NCI-H1048 (cell line): ENCODE measurements at places on chromosomes 1 and 21.
A peak's percentile ranks its signal among the peaks of the same experiment; 100 is the strongest.

DNA sequence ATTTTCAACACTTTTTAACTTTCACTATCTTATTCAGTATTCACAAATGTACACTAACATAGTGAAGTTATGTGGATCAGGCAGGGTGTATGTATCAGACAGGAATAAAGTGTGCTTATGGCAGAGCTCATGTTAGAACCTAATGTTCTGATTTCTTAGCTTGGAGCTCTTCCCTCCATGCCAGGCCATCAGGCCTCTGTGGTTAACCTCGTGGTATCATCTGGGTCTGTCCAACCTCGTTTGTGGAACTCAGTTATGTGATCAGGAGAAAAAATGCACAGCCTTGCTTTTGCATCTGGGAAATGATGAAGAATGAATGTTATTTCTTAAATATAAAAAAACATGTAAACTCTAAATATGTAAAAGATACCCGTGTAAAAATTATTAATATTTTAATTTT is 86.9 kb downstream of the MPZL1 start:
- no peak for DNase-seq

DNA sequence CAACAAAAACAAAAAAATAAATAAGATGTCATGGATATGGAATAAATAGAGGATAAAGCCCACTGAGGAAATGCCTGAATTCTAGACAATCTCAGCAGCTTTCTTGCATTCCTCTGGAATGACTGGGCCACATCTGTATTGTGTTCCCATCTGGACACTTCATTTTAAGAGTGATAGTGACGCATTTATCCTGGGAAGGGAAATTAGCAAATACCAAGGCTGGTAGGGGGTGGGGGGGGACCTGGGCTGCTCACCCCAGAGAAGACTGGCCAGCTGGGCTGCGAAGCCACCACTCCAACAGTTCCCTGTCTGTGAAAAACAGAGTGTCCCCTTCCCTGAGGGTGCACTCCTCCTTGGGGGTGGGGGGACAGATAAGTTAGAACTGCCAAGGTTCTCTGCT is 106.3 kb downstream of the HIVEP3 start:
- DNase-seq, result no peak

GRCh38 chr1:228867108-228867950 is 132.1 kb downstream of the RHOU start:
- DNase-seq, result no peak

GRCh38 chr1:10950316-10951172 is 61.9 kb upstream of the TARDBP start:
- no peak for DNase-seq

DNA sequence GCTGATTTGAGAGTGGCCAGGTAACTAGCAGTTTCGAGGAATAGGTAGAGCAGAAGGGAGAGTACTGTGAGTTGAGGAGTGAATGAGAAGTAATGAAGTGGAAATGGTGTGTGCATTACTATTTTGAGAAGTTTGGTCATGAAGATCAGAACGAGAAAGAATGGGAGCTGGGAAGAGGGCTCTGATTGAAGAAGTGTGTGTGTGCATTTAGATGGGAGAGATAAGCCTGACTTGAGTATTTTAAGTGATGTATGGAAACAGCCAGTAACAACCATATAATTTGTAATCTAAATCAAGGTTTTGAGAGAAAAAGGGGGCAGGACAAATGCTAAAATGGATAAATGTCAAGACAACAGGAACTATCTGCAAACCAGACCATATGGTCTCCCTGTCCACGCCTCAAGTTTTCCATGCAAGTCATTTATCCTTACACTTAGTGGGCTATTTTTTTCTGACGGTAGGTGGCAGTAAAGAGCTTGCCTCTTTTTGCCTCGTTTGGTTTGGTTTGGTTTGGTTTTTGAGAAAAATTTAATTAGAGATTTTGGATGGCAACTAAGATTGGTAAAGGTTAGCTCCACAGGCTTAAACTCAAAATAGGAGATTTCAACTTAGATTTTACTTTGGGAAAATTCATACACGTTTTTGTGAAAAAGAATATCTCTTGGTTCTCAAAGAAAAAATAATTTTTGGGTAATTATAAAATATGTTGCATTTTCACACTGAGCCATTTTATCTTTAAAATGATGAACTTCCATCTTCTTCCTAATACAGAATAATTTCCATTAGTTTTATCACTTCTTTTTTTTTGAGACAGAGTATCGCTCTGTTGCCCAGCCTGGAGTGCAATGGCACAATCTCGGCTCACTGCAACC is 9.5 kb upstream of the B3GALNT2 start:
- peak; percentile 60 for DNase-seq

DNA sequence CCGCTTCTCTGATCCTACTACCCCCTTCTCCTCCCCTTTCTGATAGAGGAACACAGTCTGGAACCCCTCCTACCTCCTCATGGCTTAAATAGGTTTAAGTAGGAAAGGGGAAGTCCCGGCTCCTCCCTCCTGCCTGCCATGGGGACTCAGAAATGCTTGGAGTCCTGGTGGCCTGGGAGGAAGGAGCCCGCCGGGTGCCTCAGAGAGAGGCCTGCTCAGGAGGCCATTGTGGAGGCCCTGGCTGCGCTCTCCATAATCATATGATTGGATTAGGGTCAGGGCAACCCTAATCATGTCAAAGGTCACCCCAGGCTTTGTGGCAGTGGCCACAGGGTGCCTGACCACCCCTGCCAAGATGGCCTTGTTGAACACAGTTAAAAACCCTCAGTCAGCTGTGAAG is 29.0 kb downstream of the WNT3A start:
- DNase-seq, result no peak

DNA sequence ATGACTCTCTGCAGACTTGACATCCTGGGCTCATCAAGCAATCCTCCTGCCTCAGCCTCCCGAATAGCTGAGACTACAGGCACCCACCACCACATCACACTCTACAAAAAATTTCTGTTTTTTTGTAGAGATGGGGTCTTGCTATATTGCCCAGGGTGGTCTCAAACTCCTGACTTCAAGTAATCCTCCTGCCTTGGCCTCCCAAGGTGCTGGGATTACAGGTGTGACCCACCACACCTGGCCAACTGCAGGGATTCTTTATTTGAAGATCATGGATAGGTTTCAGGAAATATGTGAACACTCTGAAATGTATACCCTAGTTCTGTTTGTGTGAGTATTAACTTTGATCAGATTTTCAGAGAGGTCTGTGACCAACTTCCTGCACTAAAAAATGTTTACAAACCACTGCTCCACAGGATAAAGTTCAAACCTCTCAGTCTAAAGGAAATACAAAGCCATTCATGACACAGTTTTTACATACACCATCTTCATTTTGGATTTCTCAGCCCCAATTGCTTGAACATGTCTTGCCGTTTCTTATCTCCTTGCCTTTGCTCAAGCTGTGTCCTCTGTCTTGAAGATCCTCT is 252.3 kb upstream of the FGGY start:
- no peak for DNase-seq

DNA sequence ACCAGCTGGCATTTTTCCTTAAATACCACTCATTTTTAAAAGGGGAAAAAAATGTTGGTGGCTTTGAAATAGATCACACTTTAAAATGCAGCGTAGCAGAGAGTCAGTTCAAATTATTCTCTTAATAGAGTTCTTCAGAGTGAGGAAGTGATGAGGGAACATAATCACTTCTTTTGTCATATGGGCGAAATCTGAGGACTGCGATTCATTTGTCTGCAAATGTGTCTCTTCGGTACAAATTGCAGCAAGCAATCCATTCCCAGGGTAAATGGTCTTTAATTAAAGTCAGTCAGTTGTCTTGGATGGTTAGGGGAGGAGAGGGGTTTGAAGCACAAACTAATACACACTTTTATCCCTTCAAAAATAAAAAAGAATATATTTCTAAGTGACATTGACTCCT is 86.0 kb upstream of the SELENON start:
- no peak for DNase-seq

GRCh38 chr1:61157468-61157987 is 75.2 kb downstream of the NFIA start:
- no peak for DNase-seq
